ENCODE measurements at places on chromosomes 16 and 17.

DNA sequence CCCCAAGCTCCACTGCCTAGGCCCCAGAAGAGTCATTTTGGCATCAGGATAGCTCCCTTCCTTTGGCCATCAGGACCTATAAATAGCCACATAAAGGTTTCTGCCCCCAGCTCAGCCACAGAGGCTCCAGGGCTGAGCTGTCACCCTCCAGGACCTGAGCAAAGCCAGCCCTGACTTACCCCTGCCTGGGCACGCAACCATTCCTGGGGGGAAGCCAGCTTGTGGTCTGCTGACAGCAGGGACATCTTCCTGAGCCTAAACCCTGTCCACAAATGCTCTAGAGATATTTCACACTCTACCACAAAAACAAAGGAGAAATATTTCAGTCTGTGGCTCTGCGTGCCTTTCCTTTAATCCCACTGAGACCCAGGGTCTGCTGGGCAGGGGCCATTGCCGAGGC lies 123.7 kb upstream of the CCL2 start:
- no peak for DNase-seq

DNA sequence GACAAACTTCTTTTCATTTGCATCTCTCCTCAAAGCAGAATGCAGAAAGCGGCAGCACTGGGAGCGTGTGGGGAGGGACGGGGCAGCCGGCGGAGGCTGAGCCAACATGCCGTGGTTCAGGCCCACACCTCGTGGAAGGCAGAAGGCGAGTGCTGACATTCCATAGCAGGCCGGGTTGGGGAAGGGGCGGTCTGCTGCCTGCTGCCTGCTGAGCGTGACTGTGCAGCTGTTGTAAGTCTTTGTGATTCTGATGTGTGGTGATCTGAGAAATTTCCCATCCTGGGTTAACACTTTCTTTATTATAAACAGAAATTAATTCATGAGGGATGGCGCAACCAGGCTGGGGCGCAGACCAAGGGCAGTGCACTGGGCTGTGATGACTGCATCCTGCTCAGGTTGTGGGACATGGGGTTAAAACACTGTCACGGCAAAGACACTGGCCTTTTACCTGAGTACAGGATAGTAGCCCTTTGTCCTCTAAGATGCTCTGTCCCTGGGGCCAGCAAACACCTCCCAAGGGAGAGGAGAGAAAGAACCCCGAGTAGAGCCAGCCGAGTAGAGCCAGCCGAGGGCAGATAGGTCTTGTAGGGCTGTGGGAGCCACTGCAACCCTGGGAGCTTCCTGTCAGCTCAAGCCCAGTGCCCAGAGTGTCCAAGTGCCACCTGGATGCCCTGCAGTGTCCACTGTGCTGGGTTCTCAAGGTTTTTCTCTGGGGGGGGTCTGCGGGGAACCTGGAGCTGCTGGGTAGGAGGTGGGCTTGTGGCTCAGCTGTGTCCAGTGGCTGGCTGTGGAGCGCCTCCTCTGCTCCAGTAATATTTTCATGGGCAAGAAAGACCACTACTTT lies 8.8 kb upstream of the DNASE1 start:
- no peak for DNase-seq

DNA sequence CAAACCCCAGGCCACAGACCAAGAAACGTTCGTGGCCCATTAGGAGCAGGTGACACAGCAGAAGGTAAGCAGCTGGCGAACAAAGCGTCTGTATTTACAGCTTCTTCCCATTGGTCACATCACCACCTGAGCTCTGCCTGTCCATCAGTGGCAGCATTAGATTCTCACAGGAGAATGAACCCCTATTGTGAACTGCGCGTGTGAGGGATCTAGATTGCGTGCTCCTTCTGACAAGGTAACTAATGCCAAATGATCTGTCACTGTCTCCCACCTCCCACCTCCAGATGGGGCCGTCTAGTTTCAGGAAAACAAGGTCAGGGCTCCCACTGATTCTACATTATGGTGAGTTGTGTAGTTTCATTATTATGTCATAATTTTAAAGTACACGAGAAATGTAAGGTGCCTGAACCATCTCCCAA lies 186.3 kb downstream of the CPPED1 start:
- DNase-seq = no peak

DNA sequence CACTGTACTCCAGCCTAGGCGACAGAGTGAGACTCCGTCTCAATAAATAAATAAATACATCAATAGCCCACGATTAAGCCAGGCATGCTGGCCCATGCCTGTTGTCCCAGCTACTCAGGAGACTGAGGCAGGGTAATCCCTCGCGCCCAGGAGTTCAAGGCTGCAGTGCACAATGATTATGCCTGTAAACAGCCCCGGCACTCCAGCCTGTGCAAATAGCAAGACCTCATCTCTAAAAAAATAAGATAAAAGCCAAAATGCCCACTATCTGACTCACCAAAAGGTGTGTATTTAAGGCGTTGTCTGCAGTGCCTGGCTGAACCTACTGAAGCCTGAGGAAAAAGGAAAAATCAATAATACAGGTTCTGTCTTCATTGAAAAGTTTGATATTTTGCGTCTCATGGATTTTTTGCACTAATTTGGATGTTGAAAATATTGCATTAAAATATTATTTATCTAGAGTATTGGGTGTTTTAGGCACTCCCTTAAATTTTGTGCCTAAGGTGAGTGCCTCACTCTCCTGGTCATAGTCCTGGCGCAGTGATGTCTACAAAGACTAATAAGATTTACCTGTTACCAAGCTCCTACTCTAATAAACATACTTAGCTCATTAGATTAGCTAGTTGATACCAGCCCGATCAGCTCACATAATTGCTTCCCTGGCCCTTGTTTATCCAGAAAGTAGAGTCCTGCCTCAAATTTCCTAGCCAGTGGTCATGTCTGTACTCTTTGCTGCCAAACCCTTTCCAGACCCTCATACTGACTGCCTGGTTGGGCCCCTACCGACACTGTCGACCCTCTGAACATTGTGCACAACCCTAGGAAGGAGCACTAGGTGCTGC lies 24.7 kb upstream of the TOB1 start:
- DNase-seq = no peak

DNA sequence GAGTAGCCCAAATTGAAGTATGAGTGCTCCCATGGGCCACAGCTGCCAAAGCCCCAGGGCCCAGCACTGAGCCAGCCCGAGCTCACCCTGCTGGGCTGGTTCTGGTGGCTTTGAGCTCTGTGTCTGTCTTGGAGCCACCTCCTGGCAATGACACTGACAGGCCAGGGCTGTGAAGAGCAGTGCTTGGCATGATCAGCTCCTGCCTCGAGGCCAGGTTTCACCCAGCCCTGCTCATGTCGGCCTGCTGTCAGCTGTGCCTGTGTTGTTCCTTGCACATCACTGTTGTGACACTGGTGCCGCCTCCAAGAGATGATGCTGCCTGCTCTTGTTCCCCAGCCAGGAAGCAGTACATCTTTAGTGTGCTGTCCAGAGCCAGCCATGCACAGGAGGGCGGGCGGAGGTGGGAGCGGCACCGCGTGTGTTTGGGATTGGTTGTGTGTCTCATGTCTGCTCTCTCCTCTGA lies 26.0 kb downstream of the PLD6 start:
- no peak for DNase-seq

- no peak for DNase-seq
Observed at GRCh38 chr17:71790791-71791190, 330.0 kb upstream of the SOX9 start.

DNA sequence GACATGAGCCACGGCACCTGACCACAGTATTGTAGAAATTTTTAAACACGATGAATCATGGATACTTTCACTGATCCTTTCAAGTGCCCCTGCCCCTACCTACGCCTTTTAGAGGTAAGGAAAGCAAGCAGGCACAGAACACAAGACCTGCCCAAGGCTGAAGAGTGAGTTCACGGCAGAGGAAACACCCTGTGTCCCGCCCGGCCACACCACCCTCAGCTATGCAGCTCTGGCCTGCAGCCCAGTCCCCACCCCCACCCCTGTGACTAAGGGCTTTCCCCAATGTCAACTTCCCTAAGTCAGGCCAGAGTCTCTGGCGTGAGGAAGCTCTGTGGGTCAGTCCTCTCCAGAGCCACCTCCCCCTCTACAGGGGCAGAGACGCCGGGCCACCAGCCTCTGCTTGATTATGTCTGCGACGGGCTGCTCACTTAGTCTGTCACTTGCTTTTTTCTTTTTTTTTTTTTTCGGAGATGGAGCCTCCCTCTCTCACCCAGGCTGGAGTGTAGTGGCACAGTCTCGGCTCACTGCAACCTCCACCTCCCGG lies 8.4 kb downstream of the SLC16A5 start:
- no peak for DNase-seq

- no peak for DNase-seq
Observed at GRCh38 chr17:67467500-67468455, 90.7 kb downstream of the PITPNC1 start.

- DNase-seq = no peak
Observed at GRCh38 chr17:45743626-45744326, 40.3 kb upstream of the CRHR1 start.

- DNase-seq = no peak
Observed at GRCh38 chr17:31583772-31584356, 192.4 kb downstream of the RAB11FIP4 start.

Data from cortex of kidney (tissue), 1 donor.